ENCODE measurements at places on chromosomes 12 and 14.

- DNase-seq: no peak
Observed at GRCh38 chr12:39646963-39647362, 27.4 kb upstream of the ABCD2 start.

- no peak for DNase-seq
Observed at GRCh38 chr14:50785457-50786063, 45.4 kb downstream of the NIN start.

DNA sequence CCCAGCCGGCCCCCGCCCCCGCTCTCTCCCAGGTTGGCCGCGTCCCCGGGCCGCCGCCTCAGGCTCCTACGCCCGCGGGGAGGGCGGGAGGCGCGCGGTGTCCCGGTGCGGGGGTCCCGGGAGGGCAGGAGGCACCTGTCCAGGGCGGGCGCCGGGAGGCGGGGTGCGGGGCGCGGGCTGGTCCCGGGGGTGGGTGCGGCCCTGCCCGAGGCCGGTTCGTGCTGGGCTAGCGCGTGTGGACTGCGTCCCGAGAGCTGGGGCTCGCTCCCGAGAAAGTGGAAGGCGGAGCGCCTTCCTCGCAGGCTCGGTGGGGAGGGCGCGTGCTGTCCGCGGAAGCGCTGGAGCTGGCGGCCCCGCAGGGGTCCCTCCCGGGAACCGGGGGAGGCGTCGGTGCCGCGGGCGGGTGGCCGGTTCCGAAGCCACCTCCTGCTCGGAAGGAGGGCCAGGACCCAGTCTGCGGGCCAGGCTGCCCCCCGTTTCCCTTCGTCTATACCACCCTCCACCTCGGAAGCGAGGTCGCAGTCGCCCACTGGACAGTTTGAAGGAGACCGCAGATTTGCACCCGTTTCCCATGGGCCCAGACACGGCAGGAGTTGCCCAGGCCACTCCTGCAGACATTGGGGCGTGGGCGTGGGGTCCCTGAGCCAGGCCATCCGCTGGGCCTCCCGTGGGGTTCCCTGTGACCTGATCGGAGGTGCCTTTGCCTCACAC lies 636 bp downstream of the ZFYVE21 start:
- DNase-seq: no peak

DNA sequence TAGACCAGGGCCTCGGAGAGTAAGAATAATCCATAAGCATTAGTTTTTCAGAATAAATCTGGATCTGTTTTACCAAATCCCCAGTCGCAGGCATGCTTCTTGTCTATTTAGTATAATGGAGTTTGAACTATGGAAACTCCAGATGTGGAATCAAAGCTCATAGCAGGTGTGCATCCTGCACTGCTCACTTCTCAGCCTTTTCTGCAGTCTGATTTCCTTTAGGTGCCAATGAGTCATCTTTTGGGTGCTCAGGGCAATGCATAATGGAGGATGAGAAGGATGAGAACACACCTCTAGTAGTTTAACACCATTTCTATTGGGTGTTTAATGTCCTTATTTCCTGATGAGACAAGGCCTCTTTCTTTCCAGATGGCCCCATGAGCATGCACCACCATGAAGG lies 961.2 kb downstream of the TMEM121 start:
- no peak for DNase-seq

- DNase-seq: no peak
Observed at GRCh38 chr12:100796621-100797020, 2.0 kb downstream of the ANO4 start.

DNA sequence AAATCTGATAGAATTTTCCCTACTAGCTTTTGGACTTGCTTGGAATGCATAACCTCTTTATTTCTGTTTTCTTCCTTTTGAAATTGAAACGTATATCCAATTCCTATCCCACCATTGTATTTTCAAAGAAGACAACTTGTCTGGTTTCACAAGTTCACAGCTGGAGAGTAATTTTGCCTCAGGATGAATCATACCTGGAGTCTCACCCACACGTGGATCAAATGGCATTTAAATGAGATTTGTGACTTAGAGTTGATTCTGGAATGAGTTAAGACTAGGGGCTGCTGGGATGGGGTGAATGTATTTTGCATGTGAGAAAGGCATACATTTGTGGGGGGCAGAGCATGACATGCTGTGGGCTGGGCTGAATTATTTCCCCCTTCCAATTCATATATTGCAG lies 516.5 kb upstream of the MGAT4C start:
- DNase-seq: no peak

DNA sequence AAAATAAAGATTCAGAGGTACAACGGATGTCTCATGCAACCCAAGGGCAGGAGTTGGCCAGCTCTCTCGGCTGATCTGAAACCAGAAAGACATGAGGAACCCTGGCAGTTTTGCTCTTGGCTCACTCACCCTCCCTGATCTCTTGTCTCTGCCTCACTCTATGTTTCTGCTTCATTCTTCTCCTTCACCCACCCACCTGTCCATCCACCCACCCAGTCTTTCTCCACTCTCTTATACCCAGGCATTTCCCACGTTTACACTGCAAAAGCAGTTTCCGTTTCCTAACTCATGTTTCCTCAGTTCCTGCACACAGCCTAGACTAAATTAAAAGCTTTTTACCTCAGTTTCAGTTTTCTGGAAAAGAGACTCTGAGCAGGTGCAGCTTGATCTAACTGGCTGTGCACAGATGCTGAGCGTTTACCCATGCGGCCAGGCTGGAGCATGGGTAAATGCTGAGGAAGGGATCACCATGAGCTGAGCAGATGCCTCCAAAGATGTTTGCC lies 157.6 kb downstream of the PRKCH start:
- no peak for DNase-seq

DNA sequence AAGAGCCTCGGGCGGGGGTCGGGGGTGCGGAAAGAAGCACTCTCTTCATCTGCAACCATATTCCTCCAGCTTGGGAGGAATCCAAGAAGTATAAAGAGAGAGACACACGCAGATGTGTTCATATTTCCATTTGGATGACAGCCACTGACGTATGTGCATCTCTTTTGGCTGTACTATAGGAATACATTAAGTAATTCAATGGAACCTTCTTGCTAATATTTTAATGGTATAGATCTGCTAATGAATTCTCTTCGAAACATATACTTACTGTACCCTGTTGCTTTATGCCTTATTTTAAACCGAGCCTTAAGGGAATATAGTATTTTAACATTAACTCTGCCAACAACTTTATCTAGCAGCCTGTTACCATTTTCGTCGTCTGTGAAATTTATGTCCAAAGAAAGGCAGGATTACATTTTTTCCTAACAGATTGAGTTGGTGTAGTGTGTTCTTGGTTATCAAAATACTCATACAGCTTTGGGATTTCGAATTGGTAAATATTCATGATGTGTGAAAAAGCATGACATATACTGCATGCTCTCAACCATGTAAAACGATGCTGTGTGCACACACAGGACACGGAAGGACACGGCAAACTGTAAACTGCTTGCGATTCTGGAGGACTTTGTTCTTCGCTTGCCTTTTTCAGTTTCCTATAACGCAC lies 84.5 kb downstream of the CCDC88C start:
- no peak for DNase-seq

- no peak for DNase-seq
Observed at GRCh38 chr12:123358035-123358434, 6.6 kb downstream of the SBNO1 start.

- DNase-seq: peak; percentile 92
Observed at GRCh38 chr12:52837413-52837741, 3.3 kb upstream of the KRT79 start.

DNA sequence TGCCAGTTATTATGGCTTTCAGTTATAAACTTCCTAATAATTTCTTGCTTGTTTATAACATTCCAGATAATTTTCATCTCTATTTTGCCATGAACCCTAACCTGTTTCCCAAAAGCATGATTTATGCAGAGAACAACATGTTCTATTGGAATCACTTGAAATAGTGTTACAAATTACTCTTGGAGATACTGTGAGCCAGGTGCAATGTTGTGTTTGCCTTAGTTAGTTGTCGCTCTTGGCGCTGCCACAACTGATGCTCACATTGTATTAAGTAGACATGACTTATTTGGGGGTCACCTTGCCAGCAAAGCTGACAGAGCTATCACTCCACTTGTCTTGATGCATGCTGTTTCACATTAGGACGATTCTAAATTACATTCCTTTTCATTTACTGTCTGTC lies 49.4 kb downstream of the TSPAN8 start:
- DNase-seq: no peak

- DNase-seq: no peak
Observed at GRCh38 chr12:120102189-120103043, 14.1 kb downstream of the RAB35 start.

- peak; percentile 41 for DNase-seq
Observed at GRCh38 chr14:81268016-81268416, 47.3 kb upstream of the GTF2A1 start.

DNA sequence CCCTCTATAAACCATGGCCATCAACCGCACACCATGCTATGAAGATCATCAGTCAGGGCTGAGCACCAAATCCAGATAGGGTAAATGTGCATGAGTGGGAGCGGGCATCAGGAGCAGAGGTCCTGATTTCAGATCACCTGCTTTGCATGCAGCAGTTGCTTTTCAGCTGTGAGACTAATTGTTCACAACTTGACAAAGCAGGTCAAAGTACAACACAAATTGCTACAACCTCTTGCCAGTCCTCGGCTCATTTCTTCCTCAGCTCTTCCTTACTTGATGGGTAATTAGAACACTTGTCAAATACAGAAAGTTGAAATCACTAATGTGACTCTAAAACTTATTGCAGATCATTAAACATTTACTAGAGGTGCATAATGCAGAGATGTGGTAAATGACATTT lies 171.6 kb downstream of the PPM1H start:
- no peak for DNase-seq

GRCh38 chr12:24997970-24998582 lies 49.2 kb upstream of the BCAT1 start:
- peak; percentile 44 for DNase-seq

GRCh38 chr14:21136024-21136423 lies 19.8 kb downstream of the OR5AU1 start:
- no peak for DNase-seq

- DNase-seq: no peak
Observed at GRCh38 chr12:71876137-71876799, 36.7 kb downstream of the TBC1D15 start.

DNA sequence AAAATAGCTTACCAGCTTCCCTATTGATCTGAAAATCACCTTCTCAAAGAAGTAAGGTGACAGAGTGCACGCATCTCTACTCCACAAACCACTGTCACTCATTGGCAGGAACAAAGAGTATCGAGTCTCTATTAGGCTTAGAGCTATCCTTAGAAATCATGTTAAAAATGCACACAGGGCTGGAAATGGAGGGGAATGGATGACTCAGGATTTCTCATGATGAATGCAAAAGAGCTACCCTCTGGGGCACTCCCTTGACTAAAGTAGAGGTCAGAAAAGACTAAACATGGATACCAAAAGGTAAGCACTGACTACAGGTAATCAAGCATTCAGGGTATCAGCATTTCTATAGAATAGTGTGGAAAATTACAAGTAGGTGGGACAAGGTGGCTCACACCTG lies 96.1 kb upstream of the ANO4 start:
- DNase-seq: no peak

GRCh38 chr14:67889455-67889854 lies 69.9 kb downstream of the RAD51B start:
- no peak for DNase-seq

DNA sequence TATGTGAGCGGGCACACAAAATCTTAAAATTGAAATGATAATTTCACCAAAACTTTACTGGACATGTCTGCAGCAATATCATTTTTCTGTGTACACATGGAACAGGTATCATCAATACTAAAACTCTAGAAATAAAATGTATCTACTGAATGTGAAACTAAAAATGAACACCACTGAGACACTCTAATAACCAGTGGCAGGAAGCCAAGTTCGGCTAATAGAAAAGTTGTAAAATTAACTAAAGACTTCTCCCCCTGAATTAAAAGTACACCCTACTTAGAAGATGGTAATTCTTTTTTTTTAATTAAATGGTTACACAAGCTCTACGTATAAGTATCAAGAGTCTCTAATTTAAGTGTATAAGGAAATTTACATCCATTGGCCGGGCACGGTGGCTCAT lies 227.2 kb downstream of the MED13L start:
- no peak for DNase-seq

GRCh38 chr14:52266782-52267181 lies 716 bp upstream of the PTGDR start:
- peak; percentile 6 for DNase-seq

DNA sequence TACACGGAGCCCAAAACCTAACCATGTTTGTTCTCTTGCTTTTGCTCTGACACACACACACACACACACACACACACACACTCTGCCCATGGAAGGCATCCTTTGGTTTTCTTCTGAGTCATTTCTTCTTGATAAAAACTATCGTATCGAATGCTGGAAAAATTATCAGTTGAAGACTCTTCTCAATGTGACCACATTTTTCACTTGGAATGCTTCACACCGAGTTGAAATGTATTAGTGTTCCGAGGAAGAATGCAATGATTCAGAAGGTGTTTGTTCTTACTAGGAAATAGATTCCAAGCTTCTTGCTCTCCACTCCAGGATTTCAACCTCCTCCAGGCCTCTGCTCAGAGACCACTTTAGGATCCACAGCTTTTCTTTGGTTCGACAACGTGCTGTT lies 226.3 kb downstream of the MON2 start:
- DNase-seq: peak; percentile 57

DNA sequence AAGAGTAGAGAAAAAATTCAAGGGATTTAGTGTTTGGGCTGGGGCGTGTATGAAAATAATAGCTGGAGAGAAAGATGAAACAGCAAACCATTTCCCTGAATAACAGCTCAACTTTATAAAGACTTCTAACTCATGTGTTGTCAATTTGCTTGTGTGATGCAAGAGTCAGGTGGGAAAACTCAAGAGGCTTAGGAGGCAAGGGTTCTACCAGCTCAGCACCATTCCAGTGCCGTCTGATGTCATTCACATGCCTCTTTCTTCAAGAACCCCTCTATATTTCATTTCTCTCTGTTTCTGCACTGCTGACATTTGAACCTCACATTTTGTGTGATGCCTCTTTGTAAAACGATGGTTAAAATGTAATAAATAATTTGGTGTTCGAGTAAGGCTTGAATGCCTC lies 192.2 kb downstream of the PRKD1 start:
- DNase-seq: no peak

GRCh38 chr14:33449268-33449667 lies 501.6 kb downstream of the EGLN3 start:
- no peak for DNase-seq

DNA sequence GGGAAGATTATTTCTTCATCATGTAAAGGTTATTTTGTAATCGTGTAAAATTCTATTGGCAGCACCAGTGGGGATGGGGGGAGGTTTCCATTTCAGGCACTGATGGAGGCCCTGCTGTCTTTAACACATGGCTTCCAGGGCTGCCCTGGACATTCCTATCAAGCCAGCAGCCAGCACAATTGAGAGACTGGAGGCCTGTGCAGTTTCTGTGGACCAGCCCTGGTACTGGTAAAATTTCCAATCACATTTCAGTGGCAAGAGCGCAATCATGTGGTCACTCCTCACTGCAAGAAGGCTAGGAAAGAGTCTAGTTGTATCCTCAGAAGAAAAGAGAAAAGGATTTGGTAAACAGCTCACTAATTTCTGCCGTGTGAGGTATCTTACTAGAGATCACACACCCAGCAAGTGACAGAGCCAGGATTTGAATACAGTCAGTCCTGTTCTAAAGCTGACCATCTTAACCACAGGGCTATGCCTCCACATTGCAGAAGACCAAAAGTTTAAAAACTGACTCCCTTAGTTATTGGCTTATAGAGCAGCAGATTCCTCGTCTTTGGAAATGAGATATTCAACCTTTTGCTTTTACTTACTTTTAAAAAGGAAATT lies 179.4 kb upstream of the ARHGAP5 start:
- no peak for DNase-seq

GRCh38 chr14:75044322-75044721 lies 6.9 kb downstream of the MLH3 start:
- peak; percentile 38 for DNase-seq

Measured in A172 (cell line).